Right ventricle myocardium superior (tissue), 1 donor: ENCODE measurements at places on chromosomes 4 and X. TPM values are rescaled to one million over a fixed set of nuclear protein-coding genes. Genes with fewer than 3 reads are reported as not detected.

- DNase-seq: peak; percentile 77
Measured at GRCh38 chrX:53440621-53441517, 6.7 kb upstream of the HSD17B10 start.

GRCh38 chr4:128558896-128559679, 250.4 kb upstream of the JADE1 start:
- DNase-seq: no peak

DNA sequence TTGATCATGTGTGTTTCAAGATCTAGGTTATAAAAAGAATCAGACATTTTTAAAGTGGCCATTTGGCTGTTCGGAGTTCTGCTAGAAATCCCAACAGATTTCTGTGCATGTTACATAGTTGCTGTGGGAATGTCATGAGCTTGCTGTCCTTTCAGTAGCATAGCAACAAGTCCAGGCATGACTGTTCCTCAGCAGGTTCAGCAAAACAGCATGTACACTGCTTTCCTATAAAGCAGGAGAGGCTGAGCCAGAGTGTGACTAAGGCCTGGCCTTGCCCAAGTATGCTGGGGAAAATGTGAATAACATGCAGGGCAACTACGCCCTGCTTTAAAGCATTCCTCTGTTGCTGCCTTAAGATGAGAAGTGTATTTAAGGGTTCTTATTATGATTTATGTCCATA, 217.1 kb upstream of the SMIM31 start:
- DNase-seq: no peak

DNA sequence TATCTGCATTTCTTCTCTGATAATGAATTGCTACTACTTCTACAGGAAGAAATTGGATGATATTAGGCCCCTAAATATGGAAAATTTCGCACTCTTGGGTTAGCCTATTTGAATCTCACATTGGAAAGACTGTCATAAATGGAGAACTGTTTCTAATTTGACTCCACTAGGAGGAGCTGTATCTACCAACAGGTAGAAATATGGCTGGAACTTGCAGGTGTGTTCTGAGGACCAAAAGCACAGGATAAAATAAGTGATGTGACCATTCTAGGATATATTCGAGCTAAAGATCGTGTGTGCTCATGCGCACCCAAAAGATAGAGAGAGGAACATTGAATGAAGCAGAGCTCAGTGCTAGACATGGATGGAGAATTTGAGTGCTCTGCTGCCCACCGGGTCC, 4.8 kb upstream of the NKAP start:
- DNase-seq: no peak

DNA sequence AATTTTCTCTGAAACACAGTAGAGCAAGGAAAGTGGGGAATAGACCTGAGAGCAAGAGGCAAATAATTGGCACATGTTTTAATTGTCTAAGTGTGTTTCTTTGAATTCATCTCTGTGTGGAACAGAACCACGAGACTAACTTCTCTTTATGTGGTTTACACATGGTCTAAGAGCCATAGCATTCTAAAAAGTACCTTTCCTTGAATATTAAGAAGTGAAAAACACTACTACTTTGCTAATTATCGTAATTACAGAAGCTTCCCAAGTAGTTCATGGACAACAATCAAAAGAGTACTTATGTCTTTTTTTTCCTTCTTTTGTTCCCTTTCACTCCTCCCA, 2.9 kb upstream of the CYBB start:
- DNase-seq: no peak

GRCh38 chrX:11053351-11053750, 57.8 kb upstream of the HCCS start:
- DNase-seq: no peak

USP38 gene
- total RNA-seq: 18.6 TPM
